ENCODE measurements at places on chromosomes 11 and 22. TPM values are rescaled to one million over a fixed set of nuclear protein-coding genes. Genes with fewer than 3 reads are reported as not detected.

DNA sequence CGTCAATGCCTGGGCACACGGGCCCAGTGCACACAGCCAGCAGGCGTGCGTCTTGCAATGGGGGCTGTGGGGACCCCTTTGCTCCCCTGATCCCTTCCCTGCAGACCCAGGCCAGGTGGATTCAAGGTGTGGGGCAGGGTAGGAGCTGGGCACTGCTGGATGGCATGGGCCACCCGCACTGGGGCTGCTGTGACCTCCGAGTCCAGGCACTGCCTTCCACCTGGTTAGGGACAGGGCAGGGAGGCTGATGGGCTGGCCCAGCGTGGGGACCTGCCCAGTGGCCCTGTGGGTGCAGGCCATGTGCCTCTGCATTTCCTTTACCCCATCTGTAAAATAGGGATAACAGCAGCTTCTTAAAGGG lies 22.9 kb downstream of the KCNQ1 start:
- DNase-seq, result no peak

- no peak for DNase-seq
These were observed 927.4 kb downstream of the BRD1 start for GRCh38 chr22:48900327-48900597.

DNA sequence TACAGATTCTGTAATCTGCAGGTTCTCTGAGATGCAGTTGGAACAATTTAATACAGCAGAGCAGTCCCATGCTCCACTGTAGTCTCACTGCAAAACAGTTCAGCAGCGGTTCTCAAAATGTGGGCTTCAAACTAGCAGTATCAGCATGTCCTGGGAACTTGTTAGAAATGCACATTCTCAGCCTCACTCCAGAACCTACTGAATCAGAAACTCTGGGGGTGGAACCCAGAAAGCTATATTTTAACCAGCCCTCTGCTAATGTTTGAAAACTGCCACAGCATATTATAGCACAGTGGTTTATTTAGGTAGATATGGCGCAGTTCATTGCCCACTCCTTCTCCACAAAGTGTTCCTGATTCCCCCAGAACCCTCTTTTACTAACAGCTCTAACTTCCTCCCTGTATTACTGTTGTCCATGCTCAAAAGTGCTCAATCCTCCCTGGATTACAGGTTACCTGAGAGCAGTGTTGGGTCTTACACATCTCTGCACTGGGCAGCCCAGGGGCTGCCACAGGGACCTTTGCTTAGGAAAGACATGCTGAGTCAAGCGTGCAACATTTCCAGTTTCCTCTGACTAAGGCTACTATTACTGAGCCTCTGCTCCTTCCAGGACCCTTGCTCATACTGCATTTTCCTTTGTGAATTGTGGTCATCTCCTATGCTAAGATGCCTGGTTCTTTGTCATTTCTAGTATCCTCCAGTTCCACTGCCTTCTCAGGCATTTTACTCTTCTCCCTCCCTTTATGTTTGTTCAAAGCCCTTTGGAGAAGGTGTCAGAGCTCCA lies 7.7 kb upstream of the DGAT2 start:
- DNase-seq, result no peak

FGF3 gene
- polyA plus RNA-seq, result not detected

GRCh38 chr11:2261436-2262230 lies 8.8 kb downstream of the ASCL2 start:
- DNase-seq, result no peak

DNA sequence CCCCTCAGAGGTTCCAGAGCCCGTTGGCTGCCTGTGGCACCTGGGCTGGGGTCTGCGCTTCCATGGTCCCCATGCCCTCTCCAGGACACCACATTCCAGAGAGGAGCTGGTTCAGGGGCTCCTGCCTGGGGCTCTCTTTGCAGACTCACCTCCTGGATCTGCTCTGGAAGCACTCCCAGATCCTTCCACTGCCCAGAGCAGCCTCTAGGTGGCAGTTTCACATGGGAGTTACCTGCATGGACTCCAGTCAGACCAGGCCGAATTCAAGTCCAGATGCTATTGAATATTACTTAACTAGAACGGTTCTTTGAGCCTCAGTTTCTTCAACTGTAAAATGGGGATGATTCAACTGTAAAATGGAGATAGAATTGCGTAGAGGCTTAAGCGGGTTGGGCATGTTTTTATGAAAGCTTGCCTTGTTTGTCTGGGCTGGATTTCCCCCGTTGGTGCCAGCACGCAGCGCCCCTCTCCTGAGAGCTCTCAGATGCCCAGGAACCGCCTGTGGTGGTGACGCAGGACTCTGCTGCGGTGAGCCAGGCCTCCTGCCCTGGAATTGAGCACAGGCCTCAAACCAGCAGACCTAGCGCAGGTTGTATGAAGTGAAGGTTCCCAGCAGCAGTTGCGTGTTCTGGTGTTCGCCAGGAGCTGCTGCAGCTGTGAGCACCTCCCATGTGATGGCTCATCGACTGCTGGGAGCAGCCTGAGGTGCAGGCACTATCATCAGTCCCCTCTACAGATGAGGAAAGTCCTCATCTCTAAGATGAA lies 44.2 kb downstream of the LMO1 start:
- DNase-seq, result no peak

NUP50 gene
- 49.6 TPM for polyA plus RNA-seq

ARHGEF17 gene
- polyA plus RNA-seq, result 78.6 TPM

- DNase-seq, result no peak
These were observed 4.1 kb upstream of the SIK2 start for GRCh38 chr11:111598148-111598547.

DNA sequence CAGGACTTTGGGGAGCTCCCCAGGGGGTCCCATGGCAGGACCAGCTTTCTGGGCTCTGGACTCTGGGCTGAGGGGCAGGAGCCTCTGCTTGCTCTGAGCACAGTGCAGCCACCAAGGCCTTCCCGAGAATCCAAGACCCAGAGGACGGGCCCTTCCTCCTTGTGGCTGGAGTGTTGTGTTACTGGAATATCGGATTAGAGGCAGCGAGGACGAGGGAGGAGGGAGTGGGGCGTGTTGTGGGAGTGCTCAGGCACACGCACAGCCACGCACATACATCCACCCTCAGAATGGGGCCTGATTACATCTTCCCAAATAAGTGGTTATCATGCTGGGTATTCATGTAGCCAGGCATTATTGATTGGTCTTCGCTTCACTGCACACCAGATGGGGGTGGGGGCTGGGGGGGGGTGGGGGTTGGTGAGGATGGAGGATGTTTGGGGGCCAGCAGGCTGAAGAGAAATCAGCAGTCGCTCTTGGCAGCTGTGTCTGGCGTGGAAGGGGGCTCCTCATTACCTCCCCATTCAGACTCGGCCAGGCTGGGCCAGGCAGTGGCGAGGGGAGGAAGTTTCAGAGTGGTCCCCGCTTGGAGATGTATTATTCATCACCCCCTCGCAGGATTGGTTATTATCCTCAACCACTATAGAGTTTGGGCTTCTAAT lies 120.9 kb downstream of the ST3GAL4 start:
- no peak for DNase-seq

- no peak for DNase-seq
These were observed at the start of gene SEC14L6 for GRCh38 chr22:30546616-30547015. Gene SEC14L6, minus strand, starts transcription at chr22:30546741. Its CDS starts 59 bp downstream, at chr22:30546682.

DNA sequence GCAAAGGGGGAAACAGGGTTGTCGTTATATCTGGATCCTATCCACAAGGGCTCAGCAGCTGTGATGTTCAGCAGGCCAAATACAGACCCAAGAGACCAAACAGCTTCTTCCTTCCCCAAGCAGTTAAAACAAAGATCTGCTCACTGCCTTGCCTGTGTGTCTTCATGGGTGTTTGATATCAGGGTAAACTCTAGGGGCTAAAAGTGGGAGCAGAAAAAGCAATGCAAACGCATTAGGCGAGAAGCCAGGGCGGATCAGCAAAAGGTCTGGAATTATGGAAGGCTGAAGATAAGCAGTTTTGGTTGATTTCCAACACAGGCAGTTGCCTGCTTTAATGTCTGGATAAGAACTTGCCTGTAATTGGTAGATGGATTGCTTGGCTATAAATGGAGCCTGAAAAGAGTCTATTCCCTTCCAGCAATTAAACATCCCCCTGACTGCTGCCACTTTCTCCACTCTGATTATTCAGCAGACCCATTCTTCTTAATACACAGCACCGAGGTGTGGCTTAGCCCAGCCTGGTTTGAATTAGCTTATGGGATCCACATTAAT lies 126.3 kb downstream of the COMMD9 start:
- no peak for DNase-seq

OR8A1 gene
- not detected for polyA plus RNA-seq

GRCh38 chr22:42977569-42977968 lies 37.4 kb downstream of the PACSIN2 start:
- DNase-seq, result no peak

SAA4 gene
- polyA plus RNA-seq, result not detected

DNA sequence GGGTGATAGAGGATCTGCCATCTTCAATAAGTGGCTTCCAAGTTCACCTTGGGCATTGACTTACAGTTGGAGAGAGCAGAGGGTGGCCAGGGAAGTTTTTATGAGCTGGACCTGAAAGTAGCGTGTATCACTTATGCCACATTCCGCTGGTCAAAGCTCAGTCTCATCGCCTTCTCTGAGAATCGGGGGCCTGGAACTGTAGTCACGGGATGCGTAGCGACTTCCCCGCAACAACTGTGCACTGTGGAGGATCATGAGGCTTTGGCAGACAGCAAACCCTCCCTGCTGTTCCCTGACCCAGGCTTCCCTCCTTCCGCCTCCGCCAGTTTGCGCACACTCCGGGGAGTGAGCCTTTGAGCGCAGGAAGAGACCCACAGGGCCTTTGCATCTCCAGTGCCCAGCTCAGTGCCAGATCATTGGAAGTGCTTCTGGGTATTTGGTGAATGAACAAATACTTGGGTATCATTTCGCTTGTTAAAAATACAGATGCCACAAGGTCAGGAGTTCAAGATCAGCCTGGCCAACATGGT lies 95.5 kb downstream of the CEP164 start:
- DNase-seq, result no peak

OPCML gene
- 15.9 TPM for polyA plus RNA-seq

LYVE1 gene
- 94.4 TPM for polyA plus RNA-seq

- DNase-seq, result no peak
These were observed 26.4 kb downstream of the APOL3 start for GRCh38 chr22:36134182-36134581.

GRCh38 chr11:37371346-37371970 lies 773.4 kb upstream of the RAG2 start:
- DNase-seq, result no peak

CALCB gene
- polyA plus RNA-seq, result 4.2 TPM

DNA sequence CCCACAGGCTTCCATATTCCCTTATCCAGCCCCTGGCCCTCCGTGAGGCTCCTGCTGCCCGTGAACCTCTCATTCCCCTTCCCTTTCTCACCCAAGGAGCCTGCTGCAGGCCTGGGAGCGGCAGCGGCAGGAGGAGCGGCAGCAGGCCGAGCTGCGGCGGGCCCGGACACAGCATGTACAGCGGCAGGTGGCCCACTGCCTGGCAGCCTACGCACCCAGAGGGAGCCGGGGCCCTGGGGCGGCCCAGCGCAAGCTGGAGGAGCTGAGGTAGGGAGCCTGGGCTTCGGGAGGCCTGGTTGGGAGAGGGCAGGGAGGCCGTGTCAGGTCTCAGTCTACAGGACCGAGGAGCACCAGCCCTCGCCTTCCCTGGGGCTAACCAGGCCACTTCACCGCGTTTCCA lies 8.1 kb upstream of the SART1 start:
- DNase-seq, result no peak

DNA sequence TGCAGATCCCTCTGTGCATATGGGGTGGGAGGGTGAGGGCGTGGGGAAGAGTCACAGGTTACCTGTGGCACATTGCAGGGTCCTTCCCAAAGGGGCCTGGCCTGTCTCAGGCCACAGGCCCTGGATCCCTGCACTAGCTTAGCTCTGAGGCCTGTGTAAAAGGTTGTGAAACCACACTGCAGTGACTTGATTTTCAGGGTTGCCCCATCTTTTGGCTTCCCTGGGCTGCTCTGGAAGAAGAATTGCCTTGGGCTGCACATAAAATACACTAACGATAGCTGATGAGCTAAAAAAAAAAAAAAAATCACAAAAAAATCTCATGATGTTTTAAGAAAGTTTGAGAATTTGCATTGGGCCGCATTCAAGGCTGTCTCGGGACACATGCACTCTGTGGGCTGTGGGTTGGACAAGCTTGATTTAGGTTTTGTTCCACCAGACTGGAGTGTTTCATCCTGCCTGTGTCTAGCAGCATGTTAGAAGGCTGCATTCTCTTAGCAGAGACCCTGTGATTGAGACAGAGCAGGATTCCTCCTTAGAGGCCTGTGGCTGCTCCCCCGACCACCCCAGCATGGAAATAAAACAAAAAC lies 35.9 kb upstream of the TREH start:
- DNase-seq, result no peak

RCOR2 gene
- 13.9 TPM for polyA plus RNA-seq

DNA sequence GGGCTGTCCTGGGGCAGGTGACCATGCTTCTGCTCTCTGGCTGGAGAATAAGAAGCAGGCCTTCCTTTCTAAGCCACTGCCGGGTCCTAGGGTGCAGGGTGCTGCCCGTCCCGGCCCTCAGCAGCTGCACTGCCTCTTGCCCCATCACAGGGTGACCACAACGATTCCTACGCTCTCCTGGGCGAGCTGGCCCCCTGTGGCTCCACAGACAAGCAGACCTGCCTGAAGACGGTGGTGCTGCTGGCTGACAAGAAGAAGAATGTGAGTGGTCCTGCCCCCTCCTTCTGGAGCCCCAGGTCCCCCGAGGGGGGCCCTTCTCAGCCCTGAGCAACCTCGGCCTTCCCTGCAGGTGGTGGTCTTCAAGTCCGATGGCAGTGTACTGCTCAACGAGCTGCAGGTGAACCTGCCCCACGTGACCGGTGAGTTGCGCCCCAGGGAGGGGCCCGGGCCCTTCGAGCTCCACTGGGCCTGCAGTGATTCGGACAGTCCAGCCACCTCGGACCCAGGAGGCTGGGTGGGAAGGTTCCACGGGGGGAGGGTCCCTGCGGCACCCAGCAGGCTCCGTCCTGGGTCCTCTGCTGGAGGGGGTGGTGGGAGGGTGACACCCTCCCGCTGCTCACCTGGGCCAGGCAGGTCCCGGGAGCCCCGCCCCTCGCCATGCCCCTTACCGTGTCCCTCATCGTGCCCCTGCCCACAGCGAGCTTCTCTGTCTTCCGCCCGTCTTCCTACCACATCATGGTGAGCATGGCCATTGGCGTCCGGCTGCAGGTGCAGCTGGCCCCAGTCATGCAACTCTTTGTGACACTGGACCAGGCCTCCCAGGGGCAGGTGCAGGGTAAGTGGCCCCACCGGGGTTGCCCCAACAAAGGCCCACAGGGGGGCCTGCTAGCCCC lies 8.3 kb downstream of the MUC2 start:
- no peak for DNase-seq

GRCh38 chr11:76271068-76271467 lies 64.8 kb upstream of the WNT11 start:
- no peak for DNase-seq

INPP5J gene
- polyA plus RNA-seq, result 4.6 TPM

- no peak for DNase-seq
These were observed 22.8 kb upstream of the GUCY1A2 start for GRCh38 chr11:107041088-107041444.

- DNase-seq, result no peak
These were observed 2.2 kb downstream of the STIM1 start for GRCh38 chr11:3857628-3858027.

PLAAT2 gene
- polyA plus RNA-seq, result 0.44 TPM

PNPLA5 gene
- not detected for polyA plus RNA-seq

- no peak for DNase-seq
These were observed 16.8 kb downstream of the GNB1L start for GRCh38 chr22:19837915-19838314.

Data from right renal pelvis (tissue), 4 donors.